ENCODE measurements at places on chromosomes 5 and 9.

DNA sequence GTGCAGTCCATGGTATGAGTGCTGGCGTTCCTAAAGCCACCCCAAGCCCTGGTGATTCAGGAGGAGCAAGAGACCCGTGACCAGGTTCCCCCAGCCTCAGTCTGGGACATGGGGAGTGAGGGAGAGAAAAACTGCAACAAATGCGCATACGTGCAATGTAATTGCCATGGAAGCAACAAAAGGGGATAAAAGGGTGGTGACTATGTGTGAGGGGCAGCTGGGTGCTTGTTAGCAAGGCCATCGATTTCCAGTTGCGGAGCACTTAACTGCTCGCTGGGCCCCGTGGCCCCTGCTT is 709 bp upstream of the SH3PXD2B start:
- no peak for DNase-seq

DNA sequence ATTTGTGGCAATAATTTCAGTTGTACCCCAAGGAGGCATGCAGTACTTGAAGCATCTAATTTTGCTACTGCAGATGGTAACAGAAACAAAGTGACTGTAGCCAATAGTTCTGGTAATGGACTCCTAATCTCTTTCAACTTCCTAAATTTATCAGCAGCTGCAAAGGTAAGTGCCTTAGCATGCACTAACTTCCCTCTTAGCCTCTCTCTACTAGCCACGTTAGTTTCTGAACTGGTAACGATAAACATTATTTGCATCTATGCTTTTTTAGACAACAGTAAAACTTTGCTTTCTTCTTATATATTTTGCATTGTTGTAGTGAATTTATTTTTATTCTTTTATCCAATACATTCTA is 6.2 kb upstream of the CKS2 start:
- no peak for DNase-seq

DNA sequence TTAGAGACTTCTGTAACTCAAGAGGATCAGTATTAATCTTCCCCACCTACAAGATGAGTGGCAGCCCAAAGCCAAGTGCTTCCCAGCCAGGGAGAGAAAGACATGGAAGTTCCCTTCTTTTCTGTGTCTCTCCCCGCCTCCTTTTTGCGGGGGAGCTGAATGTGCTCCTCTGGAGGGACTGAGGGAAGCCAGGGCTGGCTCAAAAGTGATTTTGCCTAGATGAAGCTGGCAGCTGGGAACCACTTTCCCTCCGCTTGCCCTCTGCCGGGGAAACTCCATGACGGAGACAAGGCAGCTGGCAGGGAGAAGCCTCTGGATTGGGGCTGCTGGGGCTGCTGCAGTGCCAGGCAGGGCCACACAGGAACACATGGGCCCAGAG is 24.4 kb downstream of the EGR1 start:
- no peak for DNase-seq

DNA sequence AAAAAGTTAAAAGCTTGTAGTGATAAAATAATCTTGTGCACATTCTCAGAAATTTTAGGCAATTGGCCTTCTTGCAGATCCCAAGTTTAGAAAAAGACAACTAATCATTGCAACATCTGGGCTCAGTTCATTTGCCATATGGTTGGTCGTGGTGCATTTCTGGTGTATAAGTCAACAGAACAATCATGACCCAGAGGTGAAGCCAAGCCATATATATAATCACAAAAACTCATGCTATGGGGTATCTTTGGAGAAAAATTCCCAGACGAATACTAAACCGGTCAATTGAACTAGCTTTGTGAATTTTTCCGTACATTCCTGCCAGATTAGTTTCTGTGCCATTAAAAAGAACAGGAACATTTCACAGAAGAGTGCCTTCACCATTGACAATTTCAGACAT is 50.3 kb downstream of the FYB1 start:
- no peak for DNase-seq

- no peak for DNase-seq
These were observed 681.5 kb upstream of the ACO1 start for GRCh38 chr9:31702957-31703356.

DNA sequence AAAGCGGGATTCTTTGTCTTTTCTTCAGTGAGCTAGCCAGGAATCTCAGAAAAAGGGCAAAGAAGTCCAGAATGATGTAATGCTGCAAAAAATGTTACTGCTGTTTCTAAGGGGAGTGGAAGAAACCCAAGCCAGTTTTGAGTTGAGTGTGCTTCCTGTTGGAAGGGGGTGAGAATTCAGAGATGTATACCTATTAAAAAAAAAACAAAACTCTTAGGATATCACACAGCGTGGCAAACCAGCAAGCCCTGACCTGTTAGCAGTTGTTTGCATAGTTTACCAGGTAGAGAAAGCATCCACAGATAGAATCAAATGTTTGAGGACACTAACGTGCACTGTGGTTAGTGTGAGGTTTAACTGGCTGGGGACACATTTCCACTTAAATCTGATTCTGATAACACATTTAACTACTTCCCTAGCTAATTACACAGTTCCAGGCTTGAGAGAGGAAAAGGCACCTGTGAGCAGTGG is 11.4 kb downstream of the BASP1 start:
- DNase-seq: no peak

DNA sequence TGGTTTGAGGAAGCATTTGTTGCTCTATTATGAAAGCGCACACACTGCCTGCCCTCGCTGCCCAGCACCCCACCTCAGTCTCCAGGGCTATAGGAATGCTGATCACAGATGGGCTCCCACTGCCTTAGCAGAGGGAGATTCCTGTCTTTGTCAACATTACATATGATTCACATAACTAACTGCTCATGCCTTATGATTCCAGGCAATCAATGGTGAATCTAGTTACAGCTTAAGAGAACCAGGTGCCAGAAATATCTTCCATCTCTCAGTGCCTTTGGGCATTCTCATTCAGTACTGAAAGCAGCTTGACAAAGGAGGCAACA is 458.9 kb upstream of the C9orf72 start:
- DNase-seq: no peak

DNA sequence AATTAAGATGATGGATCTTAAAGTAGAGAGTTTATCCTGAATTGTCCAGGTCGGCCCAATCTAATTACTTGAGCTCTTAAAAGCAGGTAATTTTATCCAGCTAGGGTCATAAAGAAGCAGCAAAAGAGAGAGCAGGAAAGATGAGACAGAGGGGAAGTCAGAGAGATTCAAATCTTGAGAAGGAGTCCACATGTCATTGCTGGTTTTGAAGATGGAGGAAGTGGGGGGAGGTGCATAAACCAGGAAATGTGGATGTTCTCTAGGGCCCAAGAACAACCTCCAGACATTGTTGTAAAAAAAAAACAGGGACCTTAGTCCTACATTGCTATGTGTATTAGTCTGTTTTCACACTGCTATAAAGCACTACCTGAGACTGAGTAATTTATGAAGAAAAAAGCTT is 66.4 kb downstream of the SLCO4C1 start:
- DNase-seq: no peak

DNA sequence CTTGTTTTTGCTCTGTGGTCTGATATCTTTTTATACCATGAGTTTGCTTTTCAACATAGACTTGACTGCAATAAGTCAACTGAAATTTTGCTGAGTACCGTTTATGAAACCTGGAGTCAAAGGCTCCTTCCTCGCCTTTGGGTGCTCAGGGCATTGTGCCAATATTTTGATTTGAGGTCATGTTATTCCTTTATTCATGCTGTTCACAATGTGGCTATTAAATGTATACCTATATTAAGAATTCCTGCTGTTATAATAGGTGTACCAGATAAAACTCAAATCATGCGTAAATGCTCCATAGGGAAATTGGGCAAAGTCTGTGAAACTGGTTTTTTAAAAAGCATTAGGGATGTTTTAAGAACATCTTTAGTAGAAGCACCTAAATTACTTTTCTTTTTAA is 334.0 kb upstream of the NUDT12 start:
- no peak for DNase-seq

DNA sequence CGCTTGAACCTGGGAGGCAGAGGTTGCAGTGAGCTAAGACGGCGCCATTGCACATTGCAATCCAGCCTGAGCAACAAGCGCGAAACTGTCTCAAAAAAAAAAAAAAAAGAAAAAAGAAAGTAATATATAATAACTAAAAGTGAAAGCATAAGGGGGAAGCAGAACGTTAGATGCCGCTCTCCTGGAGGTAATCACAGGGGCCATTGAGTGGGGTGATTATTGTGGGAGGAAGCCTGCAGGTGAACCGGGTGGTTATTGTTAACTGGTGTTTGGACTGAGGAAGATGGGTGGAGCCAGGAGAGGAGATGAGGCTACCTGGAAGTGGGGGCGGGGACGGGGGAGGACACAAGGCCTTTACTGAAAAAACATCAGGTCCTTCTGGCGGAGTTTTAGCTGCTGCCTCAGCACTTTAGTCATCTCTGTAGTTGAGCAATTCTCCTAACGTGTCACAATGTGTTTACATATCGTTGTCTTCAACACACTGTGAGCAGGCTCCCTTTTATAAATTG is 5.3 kb upstream of the TJP2 start:
- DNase-seq: no peak

GRCh38 chr9:137606005-137606621 is 627 bp downstream of the ARRDC1 start:
- DNase-seq: peak; percentile 23

- DNase-seq: no peak
These were observed 510.7 kb upstream of the ACO1 start for GRCh38 chr9:31873722-31874121.

GRCh38 chr9:5513966-5514616 is 3.8 kb downstream of the PDCD1LG2 start:
- no peak for DNase-seq

- no peak for DNase-seq
These were observed 27.4 kb downstream of the PCDH1 start for GRCh38 chr5:141850786-141851185.

GRCh38 chr9:97983589-97984187 is 547 bp downstream of the ANP32B start:
- no peak for DNase-seq

DNA sequence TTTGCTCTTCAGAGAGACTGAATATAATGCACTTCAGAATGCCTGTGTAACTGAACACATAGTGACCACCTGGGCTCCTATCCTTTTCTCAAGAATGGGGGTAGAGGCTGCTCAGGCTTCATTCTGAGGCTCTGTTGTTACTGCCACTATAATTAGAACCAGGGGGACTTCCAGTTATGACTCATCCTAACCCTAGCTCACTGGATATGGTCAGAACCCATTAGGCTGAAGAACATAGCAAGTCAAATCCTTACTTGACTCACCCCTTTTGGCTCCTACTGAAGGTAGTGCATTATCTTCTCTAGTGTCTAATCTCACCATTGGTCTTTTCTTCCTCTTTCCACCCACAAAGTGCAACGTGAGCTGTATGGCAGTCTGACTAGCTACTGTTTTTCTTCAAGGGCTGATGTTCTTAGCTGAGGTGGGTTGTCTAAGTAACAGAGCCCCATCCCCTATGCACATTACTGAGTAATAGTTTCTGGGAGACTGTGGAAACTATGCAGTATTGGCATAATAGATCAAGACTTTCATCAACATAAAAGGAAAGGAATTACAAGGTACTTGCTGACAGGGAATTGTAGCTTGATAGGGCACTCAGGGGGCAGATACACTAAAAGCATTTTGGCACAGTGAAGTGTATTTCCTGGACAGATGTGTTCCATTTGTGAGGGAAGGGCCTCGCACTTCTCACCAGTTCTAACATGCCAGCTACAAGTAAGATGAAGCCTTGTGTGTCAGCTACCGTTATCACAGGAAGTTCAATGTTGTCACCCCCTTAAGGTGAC is 431.0 kb upstream of the MEF2C start:
- peak; percentile 25 for DNase-seq
